GM12864 (cell line): ENCODE measurements at places on chromosomes 5 and 9.
A peak's percentile ranks its signal among the peaks of the same experiment; 100 is the strongest.

GRCh38 chr5:95543017-95543705 lies 11.6 kb downstream of the SKIC3 start:
- DNase-seq = no peak

DNA sequence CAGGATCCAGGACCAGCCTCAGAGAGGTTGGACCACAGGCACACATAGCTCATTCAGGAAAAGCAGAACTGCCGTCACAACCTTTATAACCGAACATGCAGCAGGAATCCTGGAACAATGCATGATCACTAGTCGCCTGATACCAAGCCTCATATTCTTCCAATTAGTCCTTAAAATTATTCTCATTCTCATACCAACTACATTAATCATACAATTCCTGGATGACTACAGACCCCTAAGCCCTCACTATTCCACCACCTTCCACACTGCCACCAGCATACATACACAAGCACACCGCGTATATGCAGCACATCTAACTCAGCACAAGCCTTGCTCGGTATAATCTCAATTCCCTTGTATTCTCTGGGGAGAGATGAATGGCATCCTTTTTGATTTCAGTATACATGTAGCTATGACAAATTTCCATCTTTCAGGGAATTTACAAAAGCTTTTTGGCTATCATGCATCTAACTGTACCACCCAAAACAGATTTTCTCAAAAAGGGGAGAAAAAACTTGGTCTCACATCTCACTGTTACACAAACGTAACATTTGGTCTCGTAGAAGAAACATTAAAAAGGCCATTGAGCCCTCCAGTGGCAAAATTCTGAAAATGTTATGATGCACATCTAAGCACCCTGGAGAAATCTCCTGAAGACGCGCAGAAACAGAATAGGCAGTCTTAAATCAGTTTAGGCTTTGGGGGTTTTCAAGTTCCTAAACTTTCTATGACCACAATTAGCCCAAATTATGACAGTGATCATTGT lies 46.2 kb downstream of the MCTP1 start:
- DNase-seq = no peak

GRCh38 chr5:1669276-1670155 lies 130.1 kb downstream of the MRPL36 start:
- DNase-seq = no peak

DNA sequence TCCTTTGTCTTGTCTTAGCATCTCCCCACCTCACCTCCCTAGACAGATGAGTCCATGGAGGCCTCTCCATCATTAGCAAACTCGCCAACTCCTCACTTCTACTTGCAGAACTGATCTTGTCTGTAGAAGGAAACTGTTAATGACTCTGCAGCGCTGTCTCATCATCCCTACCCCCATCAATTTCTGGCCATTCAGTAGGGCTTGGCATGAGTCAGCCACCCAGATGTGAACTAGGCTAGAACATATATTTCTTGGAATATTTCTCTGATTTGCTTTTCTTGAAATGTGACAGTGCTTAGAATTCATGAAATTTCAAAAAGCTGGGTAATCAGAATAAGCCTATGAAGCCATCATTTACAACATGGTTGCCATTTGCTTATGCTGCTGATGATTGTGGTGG lies 1125.0 kb upstream of the DMAC1 start:
- DNase-seq = no peak

DNA sequence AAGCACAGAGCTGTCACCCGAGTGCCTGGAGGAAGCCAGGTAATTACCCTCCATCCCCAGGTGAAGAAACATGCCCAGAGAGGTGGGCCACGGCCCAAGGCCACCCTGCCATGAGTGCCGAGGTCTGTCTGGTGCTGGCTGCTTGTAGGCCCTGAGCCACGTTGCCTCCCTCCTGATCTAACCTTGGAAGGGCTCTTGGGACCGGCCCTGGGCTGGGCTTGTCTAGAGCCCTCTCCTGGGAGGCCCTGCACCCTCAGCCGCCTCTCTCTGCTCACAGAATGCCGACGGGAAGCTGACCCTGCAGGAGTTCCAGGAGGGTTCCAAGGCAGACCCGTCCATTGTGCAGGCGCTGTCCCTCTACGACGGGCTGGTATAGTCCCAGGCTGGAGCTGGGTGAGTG lies 39.4 kb upstream of the HMCN2 start:
- DNase-seq = no peak

DNA sequence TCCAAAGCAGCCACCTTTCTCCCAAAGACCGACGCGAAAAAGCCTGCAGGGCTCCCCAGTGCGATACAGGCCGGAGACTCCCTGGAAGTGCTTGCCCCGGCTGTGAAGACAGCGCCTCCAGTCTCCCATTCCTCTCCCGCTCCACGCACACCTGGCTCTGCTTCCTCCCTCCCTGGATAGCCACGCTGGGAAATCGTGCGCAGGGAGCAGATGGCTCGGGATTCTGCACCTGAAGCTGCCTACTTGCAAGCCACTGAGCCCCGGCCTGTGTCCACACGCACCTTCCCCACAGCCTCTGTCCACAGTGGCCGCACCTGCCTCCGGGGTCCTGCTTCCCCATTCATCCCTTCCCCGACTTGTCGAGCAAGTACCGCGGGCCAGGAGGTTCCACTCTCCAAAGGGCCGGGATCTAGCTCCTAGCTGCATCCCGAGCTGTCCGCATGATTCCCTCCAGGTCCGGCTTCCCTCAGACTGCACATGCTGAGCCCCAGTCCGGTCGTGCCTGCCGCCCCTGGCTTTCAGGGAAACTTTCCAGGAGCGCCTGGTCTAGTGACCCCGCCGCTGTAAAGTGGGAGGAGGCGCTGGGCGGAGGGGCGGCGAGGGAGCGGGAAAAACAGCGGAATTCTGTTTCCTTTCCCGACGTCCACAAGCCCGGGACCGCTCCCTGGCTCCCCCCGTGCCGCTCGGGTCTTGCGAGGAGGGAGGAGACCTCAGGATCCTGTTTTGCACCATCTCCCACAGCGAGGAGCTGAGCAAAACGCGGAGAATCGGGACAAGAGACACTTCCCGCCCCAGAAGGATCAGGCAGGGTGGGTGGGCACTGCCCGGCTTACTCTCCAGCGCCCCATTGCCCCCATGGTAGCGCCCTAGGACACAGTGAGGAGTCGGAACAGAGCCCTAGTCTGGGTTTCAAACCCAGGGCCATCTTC lies 2.0 kb downstream of the SEMA6A start:
- DNase-seq = no peak

- DNase-seq = no peak
Measured at GRCh38 chr5:150630461-150631325, 9.8 kb upstream of the SYNPO start.

GRCh38 chr5:177496070-177496726 lies 1.2 kb downstream of the PDLIM7 start:
- no peak for DNase-seq

- peak; percentile 29 for DNase-seq
Measured at GRCh38 chr5:34474573-34475021, 181.5 kb upstream of the RAI14 start.

DNA sequence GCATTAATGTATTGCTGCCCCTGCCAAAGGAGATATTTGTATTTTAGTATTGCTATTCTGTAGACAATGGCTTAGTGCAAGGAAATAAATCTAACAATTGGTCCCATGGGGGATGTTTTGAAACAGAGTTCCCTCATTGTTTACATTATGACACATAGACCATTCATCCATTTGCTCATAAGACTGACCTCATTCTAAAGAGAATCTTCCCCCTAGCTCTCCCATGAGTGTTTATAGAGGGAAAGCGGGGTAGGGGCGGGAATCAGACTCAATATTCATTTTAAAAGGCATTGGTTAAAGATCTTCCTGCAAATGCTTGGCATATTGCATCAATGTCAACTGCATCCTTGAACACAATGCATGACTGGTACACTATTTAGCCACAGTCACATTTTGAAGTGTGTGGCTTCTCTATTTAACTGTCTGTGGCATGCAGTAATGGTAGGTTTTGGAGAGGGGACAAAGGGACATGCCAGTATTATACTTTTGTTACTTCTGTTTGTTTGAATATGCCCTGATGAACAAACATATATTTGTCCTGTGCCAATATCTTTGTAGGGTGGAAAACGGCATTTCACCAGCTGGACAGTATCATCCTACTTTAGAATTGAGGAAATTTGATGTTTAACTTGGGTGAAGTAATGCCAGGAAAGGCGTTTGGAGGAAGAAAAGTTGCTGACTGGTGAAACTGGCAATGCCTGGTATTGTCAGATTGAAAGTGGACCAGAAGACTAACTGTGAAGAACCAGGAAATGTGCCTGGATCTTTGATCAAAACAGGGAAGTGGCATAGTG lies 84.1 kb upstream of the MEGF10 start:
- no peak for DNase-seq

DNA sequence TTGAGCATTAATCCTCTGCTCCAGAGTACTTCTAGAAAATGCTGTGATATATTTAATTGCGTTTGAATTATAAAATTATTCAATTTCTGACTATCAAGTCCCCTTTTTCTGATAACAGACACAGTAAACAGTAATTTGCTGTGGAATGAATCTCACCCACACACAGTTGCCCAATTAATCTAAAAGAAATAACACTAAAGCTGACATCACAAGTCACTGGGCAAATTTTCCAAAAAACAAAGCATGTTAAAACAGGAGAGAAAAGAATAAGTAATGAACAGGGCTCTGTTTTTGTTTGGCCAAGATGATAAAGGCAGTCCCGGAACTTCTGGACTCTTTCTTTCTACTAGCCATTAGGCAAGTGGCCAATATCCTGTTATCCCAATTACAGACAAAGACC lies 56.5 kb downstream of the SLC27A6 start:
- no peak for DNase-seq

GRCh38 chr5:164119806-164120447 lies 614.5 kb downstream of the MAT2B start:
- peak; percentile 5 for DNase-seq

GRCh38 chr5:12934722-12935121 lies 1009.8 kb downstream of the DNAH5 start:
- DNase-seq = no peak

DNA sequence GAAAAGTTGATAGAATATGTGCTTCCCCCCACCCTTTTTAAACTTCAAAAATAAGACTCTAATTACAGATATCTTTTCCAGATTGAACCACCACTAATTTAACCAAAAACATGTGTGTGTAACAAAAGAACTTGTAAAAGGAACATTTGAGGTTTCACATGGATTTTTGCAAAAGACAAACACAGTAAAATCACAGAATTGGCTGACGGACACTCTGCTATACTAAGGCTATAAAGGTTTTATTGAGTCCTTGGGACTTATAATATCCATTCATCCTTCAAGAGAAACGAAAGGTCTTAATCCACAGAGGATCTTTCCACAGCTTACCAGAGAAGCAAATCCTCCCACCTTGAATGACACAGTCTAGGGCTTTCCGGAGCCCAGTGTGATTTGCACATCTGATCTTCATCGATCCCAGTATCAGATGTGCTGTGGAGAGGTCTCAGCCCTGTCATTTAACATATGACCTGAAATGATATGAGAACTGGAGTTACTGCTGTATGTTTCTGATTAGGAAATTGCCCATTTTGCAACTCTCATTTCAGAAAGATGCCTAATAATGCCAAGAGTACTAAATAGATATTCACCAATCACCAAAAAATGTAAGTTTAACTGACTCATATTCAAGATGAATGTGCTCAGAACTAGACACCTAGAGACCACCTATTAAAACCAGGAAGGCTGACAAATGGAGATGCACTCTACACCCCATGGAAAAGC lies 256.5 kb upstream of the FBXL7 start:
- no peak for DNase-seq

DNA sequence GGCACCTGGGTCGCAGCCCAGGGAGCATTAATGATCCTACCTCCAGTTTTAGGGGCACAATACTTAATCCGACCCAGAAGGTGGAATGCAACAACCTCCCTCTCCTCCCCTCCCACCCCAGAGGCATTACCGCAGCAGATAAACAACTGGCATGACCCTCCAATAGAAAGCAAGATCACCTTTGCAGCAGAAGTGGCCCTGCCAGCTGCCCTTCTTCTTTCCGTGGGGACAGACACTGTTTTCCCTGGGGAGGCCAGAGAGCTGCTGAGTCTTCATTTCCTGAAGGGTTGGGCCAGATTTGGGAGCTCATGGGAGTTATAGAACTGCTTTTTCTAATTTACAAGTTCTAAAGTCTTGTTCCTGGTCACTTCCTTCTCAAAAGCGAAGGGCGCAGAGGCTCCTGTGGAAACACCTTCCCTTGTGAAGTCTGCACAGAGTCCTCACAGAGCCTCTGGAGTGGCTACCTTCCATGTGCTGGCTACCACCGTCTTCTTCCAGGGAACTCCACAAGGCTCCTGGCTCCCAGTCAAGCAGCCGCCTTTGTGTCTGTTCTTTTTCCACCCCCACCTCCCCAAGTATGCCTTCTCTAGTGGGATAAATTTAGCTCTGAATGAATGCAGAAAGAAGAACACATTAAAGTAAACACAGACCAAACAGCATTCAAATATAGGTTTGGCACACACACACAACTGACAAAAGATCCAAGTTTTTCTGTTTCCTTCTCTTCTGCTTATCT lies 8.0 kb upstream of the PALM2AKAP2 start:
- no peak for DNase-seq

GRCh38 chr9:137417161-137418021 lies 5.6 kb downstream of the EXD3 start:
- no peak for DNase-seq

GRCh38 chr5:134101686-134102439 lies 12.6 kb upstream of the TCF7 start:
- no peak for DNase-seq

DNA sequence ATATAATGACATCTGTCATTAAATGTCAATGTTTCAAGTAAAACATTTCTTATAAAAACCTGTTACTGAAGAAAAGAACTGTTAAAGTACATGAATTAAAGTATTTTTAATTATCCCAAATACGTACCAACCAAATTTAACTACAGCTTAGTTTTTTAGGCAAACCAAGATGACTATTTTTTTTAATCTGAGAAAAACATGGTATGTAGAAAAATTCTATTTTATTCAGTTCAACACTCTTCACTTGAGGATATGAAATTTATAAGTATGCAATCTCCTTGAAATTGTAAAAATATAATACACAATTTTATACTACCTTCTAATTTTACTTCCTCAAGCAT lies 75.3 kb upstream of the IFNE start:
- DNase-seq = no peak

DNA sequence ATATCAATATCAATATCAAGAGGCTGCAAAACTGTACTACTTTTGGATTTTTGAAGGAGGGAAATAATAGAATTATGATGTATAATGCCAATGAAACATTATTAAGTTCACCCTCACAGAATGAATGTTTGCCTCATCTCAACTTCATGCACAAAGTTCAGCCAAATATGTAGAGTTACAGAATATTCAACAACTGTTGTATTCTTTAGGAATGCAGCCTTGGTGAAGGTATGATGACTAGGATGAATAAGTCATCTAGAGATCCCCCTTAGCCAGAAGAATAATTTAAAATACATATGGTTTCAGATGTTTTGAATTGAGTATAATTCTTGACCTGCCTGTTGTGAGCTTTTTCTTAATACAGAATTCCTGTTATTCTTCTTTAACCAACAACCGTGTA lies 308.3 kb downstream of the COX7C start:
- DNase-seq = no peak

- DNase-seq = no peak
Measured at GRCh38 chr9:36113999-36114398, 22.5 kb upstream of the GLIPR2 start.

GRCh38 chr5:39566029-39566428 lies 141.2 kb upstream of the DAB2 start:
- DNase-seq = no peak

- DNase-seq = no peak
Measured at GRCh38 chr5:35717718-35718117, 100.1 kb downstream of the SPEF2 start.

- DNase-seq = no peak
Measured at GRCh38 chr5:51882647-51883046, 499.4 kb downstream of the ISL1 start.
